Activated T-helper 1 cell treated with Interleukin-2 at 50 U/mL for 16 hours (primary cell): ENCODE measurements at places on chromosomes 4 and X.
A peak's percentile ranks its signal among the peaks of the same experiment; 100 is the strongest.

DNA sequence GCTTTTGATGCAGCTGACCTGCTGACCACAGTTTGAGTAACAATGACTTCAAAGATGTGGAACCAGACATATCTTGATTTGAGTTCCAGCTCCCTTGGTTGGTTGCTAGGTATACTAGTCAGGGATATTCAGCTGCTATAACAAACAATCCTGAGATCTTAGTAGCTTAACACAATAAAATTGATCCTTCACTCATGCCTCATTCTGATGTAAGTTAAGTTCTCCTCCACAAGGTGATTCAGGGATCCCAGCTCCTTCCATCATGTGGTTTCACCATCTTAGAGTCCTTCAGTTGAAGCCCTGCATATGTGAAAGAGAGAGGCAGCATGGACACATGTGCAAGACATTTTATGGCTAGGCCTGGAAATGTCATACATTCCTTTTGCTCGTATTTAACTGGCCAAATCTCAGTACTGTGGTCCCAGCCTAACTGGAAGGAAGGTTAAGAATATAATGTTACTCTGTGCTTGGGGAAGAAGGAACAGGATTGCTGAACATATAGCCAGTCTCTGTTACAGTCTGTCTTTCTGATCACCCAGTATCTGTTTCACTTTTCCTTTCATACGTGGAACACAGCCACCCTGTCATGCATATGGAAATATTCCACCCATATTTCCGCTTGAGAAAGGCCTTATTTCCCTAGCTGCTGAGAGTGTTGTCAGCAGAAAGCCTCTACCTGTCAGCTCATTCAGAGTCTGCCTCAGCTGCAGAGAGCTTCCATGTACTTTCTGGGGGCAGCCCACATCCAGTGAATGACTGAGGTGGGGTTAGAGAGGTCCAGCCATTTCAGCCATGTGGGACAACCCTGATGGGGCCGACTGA is 7.1 kb downstream of the SMIM9 start:
- DNase-seq: no peak

DNA sequence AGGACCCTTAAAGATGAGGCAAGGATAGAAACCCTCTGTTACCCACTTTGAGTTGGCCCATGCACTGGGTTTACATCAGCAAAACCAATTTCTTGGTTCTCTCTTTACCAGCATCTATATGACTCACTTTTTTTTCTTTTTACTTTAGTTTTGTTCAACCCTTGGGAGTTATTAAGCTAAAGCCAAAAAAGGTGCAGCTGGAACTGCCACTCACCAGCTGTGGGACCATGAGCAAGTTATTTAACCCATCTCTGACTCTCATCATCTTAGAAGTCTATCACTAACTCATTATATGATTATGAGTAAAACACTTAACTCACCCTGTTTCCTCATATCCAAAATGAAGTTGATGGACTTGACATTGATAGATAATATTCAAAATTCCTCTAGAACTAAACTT is 53.4 kb downstream of the GABRB1 start:
- no peak for DNase-seq

DNA sequence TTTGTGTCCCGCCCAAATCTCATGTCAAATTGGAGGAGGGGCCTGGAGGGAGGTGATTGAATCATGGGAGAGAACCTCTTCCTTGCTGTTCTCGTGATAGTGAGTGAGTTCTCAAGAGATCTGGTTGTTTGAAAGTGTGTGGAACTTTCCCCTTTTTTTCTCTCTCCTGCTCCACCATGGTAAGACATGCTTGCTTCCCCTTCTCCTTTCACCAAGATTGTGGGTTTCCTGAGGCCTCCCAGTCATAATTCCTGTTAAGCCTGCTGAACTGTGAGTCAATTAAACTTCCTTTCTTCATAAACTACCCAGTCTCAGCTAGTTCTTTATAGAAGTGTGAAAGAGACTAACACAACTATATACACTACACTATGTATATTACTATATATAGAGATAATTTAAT is 697.8 kb upstream of the HS3ST1 start:
- DNase-seq: no peak

DNA sequence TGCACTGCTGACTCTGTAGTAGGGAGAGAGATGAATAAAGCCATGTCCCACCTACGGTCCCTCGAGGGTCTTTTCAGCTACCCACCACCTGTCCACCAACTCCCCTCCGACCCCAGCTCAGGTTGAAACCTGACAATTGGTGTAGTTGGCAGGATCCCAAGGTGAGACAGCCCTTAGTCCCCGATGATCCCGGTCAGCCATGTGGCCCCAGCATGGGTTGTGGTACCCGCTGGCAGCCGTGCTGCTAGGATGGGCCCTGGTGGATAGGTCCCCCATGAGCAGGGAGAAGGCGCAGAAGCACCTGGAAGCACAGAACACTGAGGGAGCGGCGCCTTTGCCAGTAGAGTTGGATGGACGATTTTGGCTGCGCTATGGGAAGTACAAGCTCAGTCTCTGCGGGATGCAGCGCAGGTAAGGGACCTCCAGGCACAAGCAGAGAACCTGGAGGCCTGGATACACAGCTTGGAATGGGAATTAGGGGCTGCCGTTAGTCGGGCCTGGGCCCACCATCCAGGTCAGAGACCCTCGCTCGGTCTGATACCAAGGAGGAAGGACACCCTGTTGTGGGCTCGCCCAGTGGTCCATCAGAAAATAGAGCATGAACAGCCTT is 694.6 kb upstream of the AGA start:
- no peak for DNase-seq

DNA sequence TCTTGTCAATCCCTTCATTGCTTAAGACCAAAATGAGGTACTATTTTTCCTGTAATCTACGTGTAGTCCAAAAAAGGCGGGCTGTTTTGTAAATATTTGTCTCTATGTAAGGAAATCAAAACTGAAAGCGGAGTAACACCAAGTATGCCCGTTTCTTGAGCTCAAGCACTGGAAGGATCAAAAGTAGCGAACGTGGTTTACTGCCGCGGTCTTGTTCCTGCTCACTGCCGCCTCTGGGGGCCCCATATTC is 71.5 kb downstream of the AFF1 start:
- DNase-seq: no peak

- no peak for DNase-seq
These were observed 3.5 kb upstream of the MAD2L1 start for GRCh38 chr4:120070196-120070595.

GRCh38 chr4:16582526-16582925 is 315.9 kb downstream of the LDB2 start:
- DNase-seq: no peak

DNA sequence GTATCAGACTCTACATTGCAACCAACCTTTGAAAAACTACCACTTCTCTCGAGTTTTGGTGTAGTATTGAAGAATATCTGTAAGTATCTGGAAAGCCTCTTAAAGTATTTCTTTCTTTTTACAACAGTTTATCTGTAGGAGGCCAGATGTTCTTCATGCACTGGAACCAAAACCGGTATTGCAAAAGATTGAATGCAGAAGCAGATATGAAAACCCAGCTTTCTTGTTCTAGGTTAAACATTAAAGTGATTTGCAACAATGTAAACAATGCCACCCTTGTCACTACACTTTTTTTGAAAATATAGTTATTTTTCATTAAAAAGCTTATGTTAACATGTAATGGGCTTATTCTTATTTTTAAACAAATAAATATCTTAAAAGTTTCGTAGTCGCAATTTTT is 27.2 kb downstream of the PLS3 start:
- DNase-seq: no peak

DNA sequence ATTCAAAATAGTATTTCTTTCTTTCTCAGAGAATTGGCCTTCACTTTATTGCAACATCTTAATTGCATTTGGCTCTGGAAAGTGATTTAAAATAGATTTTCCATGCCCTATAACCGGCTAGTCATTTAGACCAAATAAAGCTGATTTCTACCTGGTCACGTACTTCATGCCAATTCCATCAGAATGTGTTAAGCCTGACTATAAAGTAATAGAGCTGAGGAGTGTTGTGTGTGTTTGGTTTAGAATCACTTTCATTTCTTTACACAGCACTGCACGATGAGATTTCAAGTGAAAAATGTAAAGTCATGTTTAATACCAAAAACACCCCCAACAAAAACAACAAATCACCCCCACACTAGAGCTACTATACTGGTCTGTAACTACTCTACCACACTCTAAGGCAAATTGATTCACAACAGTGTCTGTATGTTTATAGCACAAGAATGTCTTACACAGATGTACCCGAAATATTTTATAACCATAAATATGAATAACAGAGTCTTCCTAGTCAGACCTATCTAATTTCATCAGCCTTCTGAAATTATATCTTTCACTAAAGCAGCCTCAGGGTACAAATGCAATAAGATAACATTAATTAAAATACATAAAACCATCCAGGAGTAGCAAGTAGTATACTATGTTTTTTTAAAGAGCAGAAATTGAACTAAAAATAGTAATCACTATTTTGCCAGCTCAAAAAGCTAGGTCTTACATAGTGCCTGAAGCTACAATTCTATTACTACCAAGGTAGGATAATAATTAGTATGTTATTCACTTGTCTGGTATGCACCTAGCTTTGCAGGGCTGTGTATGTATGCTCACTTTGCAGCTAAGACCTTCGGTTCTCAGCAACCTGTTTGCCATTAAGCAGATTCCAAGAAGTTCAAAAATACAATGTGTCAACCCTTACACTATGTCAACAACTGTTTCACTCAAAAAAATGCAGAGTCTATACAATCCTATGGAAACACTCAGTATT is 28.4 kb downstream of the APBB2 start:
- DNase-seq: no peak

DNA sequence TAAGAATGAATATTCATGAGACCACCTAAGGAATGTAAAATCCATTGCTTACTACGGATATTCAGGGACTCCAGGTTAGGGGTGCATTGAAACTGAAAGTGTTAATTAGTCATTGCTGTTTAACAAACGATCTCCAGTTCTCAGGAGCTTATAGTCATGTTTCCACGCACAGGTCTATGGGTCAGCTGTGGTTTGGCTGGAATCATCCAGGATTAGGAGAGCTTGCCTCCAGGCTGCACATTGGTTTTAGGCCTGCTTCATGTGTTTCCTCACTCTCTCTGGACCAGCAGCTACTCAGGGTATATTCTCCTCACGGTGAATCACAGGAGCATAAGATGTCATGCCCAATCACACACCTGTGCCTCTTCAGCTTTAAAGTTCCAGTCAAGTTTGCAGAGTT is 98.9 kb downstream of the ATXN3L start:
- no peak for DNase-seq

- DNase-seq: peak; percentile 37
These were observed 31.6 kb upstream of the IRAK1 start for GRCh38 chrX:154051201-154051810.

- DNase-seq: no peak
These were observed 4.0 kb upstream of the CBLL2 start for GRCh38 chrX:22268706-22269105.

DNA sequence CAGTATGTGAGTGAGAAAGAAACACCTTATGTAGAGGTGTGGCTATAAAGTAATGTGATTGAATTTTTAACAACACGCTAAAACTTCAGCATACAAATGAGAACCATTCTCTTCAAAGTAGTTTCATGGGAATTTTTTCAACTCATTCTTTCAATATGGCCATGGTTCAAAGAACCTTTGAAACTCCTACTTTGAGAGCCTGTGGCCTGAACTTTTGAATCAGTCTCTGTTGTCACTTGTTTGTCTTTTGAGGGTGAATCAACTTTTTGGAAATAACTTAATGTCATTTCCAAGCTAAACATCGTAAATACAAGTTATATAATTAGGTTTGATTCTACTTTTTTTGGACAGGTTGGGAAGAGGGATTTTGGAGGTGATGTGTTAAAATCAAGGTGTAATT is 49.9 kb upstream of the CASK start:
- no peak for DNase-seq

DNA sequence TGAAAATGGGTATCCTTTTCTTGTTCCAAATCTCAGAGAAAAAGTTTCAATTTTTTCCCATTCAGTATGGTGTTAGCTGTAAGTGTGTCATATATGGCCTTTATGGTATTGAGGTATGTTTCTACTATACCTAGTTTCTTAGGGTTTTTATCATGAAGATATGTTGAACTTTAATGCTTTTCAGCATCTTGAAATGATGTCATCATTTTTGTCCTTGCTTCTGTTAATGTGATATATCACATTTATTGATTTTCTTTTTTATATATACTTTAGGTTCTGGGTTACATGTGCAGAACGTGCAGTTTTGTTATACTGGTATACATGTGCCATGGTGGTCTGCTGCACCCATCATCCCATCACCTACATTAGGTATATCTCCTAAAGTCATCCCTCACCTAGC is 44.9 kb downstream of the FOXR2 start:
- DNase-seq: no peak

DNA sequence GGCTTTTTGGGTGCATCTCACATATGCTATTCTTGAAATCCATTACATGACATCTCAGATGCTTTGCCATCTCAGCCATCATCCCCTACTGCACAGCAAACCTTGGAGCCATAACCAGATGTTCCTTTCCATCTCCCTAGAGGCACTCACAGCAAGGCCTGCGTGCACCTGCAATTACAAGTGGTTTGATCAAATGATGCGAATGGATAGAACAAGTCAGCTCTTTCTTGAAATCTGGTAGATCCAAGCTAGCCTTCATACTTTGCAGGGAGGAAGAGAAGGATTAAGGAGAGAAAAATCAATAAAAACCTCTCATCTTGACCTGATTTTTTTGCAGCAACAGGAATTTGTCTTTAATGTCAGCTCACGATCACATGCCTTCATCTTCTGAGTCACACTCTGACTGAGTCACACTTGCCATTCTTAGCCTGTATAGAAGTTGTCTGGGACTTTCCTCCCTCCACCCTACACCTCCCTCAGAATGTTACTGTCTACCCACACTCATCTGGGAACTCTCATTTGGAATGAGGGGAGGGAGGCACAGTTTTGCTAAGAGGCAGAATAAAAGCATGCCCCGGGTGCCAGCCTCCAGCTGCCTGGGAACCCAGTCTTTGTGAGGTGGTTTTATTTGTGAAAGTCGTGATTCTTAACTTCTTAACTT is 11.9 kb upstream of the TRIML1 start:
- no peak for DNase-seq

DNA sequence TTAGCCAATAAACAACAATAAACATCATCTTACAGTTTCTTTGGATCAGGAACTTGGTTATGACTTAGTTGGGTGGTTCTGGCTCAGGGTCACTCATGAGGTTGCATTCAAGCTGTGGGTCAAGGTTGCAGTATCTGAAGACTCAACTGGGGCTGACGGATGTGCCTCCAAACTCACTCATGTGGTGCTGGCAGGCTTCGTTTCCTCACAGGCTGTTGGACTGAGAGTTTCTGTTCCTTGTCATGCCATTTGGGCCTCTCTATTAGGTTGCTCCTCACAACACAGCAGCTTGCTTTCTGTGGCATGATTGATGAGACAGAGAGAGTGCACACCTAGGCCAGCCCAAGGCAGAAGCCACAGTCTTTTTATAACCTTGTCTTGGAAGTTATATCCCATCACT is 20.7 kb downstream of the FRMPD3 start:
- no peak for DNase-seq

GRCh38 chr4:96352051-96352517 is 512.2 kb downstream of the PDHA2 start:
- no peak for DNase-seq

- no peak for DNase-seq
These were observed 30.4 kb downstream of the FAT1 start for GRCh38 chr4:186693159-186693815.
